Activated effector memory CD4-positive, alpha-beta T cell treated with Interleukin-2 at 50 U/mL for 16 hours (primary cell): ENCODE measurements at places on chromosomes 3 and 15.

GRCh38 chr3:15512166-15512565 is 9.3 kb downstream of the COLQ start:
- DNase-seq: no peak

GRCh38 chr3:4030624-4031023 is 231.4 kb downstream of the LRRN1 start:
- no peak for DNase-seq

GRCh38 chr3:155753038-155753639 is 8.3 kb upstream of the PLCH1 start:
- DNase-seq: no peak

DNA sequence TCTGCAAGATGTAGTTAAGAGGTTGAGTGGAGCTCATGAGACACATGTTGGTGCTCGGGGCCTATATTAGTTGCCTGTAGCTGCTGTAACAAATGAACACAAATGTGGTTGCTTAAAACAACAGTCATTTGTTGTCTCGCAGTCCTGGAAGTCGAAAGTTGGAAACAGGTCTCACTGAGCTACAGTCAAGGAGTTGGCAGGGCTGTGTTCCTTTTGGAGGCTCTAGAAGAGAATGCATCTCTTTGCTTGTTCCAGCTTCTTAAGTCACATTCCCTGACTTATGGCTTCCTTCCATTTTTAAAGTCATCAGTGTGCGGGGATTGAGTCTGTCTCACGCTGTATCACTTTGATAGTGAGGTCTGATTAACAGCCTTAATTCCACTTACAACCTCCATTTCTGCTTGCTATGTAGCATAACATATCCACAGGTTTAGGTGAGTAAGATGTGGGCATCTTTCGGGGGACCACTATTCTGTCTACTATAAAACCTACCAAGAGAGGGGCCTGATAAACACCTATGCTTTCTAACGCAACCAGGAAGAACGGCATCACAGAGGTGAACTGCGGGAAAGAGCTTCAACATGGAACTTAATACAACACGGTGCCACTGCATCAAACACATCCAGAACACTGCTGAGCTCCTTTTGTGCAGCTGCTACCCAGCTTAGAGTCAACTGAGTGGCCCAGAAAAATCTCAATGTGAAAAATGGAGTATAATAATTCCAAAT is 119.4 kb downstream of the ATP10A start:
- no peak for DNase-seq

GRCh38 chr3:39150803-39151631 is 2.4 kb downstream of the CSRNP1 start:
- DNase-seq: no peak

GRCh38 chr3:88031642-88032077 is 27.1 kb downstream of the CGGBP1 start:
- DNase-seq: no peak

DNA sequence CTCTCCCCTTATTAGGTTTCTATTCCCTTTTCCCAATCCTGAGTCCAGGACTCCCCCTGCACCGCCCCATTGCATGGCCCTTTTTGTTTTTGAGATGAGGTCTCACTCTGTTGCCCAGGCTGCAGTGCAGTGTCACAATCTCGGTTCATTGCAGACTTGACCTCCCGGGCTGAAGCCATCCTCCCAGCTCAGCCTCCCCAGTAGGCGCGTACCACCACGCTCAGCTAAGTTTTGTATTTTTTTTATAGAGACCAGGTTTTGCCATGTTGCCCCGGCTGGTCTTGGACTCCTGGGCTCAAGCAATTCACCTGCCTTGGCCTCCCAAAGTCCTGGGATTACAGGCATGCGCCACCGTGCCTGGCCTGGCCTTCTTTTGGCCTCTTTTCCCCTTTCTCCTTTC is 29.3 kb downstream of the PDIA5 start:
- no peak for DNase-seq

GRCh38 chr3:194688946-194689345 is 3.3 kb downstream of the FAM43A start:
- DNase-seq: no peak

DNA sequence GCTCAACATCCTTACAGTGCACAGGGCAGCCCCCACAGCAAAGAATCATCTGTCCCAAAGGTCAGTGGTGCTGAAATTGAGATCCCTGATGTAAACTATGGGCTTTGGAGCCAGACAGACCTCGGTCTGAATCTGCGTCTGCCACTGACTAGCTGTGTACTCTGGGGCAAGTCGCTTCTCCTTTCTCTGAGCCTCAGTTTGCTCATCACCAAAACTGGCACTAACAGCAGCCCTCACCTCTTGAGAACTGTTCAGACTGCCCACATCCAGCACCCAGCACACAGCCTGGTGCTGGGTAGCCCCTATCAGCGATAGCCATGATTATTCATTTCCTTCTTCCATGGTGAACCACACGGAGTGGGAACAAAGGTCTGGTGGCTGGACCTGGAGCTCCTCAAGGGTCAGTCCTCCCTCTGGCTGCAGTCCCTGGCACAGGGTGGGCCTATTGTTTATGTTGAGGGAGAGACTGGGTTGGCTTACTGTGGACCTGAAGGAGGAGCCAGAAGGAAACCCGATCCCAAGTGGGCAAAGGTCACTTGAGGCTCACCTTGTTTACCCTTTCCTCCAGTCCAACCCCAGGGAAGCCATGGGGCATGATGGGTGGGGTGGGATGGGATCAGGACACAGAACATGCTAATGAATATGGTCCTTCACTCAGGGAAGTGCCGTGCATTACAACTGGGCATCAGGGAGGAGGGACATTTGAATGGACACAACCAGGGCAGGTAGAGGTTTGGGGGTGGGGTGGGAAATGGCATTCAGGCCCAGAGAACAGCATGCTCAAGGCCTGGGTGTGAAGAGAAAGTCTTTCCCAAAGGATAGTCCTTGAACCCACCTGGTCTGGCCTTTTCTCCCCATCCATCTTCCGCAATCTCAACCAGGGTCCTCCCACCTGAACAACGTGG is 1.6 kb upstream of the PRKCD start:
- no peak for DNase-seq

DNA sequence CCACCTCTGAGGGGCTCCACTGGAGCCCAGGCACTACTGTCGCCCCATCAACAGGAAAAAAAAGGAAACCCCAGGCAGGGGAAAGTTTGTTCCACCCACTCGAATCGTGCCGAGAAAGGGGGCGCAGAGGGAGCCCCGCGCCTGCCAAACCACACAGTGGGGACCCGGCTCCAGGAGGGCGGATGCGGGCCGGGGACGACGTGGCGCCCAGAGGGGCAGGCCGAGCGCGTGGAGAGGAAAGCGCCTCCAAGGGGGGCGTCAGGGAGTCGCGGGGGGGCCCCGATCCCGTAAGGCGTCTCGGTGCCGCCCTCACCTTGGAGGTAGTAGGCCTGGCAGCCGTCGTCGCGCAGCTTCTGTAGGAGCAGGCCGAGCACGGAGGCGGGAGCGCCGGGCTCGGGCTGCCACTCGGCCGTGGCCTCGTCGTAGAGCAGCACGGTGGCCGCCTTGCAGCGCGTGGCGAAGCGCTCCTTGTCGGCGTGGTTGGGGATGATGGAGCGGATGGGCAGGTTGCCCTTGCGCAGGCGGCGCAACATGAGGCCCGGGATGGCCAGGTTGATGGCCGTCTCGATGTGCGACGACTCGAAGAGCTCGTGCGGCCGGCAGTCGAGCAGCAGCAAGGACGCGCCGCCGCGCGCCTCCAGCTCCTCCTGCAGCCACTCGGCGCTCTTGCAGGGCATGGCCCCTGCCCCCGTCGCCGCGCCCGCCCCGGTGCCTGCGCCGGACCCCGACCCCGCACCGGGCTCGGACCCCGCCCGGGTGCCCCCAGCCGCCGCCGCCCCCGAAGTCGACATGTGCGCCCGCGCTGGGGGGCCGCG is 627 bp downstream of the DUSP7 start:
- peak; percentile 48 for DNase-seq

- DNase-seq: no peak
Measured at GRCh38 chr15:51281368-51281967, 56.9 kb downstream of the CYP19A1 start.

GRCh38 chr3:154151969-154152368 is 30.8 kb downstream of the ARHGEF26 start:
- no peak for DNase-seq

DNA sequence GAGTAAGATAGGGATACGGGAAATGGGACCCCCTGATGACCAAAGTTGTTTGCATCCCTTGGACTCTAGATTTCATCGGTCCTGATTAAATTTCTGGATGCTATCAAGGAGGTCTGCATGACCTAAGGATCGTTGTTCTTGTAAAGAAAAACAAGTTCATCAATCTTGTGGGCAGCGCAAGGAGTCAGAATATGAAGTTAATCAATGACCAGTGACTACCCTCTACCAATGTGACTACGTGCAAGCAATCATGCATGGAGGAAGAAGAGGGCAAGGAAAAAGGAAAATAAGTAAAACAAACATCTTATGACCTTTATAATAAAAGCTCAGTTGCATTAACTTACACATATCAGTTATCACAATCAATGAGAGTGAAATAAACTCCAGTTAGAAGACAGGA is 139.7 kb downstream of the RTP4 start:
- DNase-seq: no peak

- DNase-seq: no peak
Measured at GRCh38 chr3:29581311-29581710, 300.4 kb downstream of the RBMS3 start.

GRCh38 chr3:158479051-158479450 is 91.9 kb upstream of the MLF1 start:
- DNase-seq: no peak

DNA sequence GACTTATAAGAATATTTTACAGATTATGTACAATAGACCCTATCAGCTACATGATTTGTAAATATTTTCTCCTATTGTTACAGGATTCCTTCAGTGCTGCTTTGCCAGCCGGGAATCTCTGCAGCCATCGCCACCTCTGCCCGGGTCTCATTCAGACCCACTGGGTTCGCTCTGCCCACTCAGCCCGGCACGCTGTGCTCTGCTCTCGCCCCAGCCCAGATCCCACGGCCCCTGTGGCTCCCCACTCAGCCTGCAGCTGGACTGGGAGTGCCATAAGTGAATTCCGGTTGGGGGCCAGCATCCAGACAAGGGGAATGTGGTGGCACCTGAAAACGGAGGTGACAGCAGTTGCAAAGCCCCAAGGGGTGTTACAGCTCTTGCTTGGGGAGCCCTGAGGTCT is 71.8 kb downstream of the NPAP1 start:
- DNase-seq: no peak

DNA sequence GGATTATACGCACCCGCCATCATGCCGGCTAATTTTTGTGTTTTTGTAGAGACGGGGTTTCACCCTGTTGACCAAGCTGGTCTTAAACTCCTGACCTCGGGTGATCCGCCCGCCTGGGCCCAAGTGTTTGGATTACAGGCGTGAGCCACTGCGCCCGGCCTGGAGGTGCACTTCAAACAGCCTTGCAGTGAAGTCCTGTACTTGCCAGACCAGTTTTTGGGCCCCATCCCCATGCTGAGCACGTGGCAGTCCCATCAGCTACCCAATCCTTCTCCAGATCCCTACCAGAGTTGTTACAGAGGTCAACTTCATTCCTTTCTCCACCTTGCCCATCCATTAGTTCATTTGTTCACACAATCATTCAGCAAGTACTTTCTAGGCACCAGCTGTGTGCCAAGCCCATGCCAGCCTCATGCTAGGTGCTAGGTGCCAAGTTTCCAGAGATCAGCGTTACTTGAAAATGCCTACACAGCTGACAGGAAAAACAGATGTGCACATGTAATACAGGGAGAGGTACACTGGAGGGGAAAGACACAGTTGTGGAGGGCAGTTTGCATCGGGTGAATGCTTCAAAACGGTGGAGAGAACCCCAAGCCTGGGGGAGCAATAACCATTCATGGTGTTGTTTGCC is 2.2 kb downstream of the DNAH1 start:
- DNase-seq: no peak

- DNase-seq: no peak
Measured at GRCh38 chr3:43620831-43621655, 768 bp downstream of the ANO10 start.

- no peak for DNase-seq
Measured at GRCh38 chr15:62135532-62136134, 29.5 kb downstream of the C2CD4B start.

DNA sequence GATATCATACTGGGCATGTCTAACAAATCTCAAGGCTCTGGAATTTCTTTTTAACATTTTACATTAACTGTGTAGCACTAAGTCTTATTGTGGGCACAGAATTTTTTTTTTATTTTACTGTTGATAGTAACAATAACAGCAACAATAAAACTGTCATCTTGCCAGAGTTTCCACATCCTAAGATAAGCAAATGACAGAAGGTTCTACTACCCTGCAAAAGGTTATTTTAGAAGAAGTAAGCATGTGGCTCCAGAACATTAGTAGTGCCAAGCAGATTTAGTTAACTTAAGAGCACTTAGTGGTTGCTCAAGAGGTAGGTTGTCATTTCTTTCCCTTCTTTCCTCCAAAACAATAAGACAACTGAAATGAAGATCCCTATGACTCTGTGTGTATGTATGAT is 743.0 kb upstream of the CBLB start:
- no peak for DNase-seq

- no peak for DNase-seq
Measured at GRCh38 chr3:127473244-127474024, 117.1 kb downstream of the TPRA1 start.

DNA sequence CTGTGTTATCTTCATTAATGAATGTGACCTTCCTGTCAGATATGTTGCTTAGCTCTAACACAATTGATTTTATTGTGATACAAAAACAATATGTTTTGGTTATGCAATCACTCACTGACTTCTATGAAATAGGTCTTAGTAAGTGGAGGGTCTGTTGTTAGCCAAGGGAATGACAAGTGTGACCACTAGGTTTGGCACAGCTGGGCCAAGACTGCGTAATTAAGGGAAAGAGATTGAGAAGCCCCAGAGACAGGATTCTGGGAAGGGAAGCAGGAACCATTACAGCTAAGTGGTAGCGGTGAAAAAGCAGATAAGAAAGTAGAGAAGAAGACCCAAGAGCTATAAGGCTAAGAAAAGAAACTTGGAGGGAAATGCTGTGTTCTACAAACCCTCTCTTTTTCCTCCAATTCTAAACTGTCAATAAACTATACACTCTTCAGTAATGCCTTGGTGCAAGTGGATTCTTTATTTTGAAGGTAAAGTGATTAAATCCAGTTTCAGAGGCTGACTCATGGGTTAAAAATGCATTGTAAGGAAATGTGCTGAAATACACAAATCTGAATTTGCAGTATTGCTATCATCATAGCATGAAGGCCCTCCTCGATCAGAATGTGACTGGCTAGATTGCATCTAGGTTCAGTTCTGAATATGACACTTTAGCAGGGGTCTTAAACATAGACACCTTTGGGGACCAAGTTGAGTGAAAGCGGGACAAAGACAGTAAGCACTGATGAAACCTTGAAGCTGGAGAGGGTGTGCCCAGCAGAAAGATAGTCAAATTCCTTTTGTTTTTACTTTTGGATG is 26.1 kb downstream of the KCNMB2 start:
- DNase-seq: no peak

DNA sequence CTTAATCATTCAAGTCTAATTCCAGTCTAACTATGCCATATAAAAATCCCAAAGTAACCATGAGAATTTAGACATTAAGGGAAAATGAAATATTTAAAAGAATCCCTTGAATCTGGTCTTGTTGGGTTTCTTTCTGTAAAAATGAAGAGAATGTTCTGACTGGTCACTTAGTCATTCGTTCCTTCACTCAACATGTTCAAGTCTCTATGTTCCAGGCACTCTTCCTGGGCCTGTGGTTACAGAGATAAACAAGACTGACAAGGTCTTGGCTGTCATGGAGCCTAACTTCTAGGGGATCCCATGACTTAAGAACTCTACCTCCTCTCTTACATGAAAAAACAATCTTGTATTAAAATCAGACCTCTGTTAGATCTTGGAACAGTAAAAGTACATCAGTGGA is 638.6 kb upstream of the TBL1XR1 start:
- no peak for DNase-seq

GRCh38 chr3:197580253-197580691 is 24.5 kb upstream of the BDH1 start:
- DNase-seq: no peak

- no peak for DNase-seq
Measured at GRCh38 chr3:24662449-24663345, 168.0 kb upstream of the THRB start.
